ENCODE measurements at places on chromosomes 5 and 9. TPM values are rescaled to one million over a fixed set of nuclear protein-coding genes. Genes with fewer than 3 reads are reported as not detected.
A peak's percentile ranks its signal among the peaks of the same experiment; 100 is the strongest.

Gene NREP
- total RNA-seq, result 234 TPM

Gene LCP2
- not detected for total RNA-seq

DNA sequence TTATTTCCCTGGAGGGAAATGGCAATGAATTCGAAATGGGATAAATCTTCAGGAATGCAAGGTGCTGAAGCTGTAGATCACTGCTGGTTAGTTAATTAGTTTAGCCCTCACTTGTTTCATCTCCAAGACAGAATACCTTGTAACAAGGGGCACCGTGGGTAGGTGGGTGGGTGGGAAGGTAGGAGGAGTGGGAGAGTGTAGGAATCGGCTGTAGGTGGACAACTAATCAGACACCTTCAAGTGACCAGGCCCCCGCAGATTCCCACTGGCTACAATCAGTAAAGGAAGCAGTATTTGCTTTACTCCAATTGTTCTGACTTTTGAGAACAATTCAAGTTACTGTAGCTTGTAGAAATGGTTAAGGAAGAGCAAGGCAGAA is 293.7 kb downstream of the TLE1 start:
- DNase-seq, result no peak

DNA sequence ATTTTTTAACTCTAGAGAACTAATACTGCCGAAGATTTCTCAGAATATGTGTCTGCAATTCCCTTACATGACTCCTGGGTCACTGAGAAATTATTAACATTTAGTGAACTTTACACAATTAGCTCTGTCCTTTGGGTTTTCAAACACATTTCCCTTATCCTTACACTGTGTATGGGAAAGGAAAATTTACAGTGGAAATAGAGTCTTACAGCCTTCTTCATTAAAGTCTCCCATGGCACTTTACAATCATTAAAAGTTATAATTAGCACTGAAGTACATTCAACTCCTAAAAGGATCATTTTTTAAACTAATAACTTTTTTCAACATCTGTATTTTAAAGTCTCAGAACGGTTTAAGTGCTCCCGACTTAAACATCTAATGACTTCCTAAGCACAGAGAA is 627.5 kb upstream of the TYRP1 start:
- DNase-seq, result no peak

DNA sequence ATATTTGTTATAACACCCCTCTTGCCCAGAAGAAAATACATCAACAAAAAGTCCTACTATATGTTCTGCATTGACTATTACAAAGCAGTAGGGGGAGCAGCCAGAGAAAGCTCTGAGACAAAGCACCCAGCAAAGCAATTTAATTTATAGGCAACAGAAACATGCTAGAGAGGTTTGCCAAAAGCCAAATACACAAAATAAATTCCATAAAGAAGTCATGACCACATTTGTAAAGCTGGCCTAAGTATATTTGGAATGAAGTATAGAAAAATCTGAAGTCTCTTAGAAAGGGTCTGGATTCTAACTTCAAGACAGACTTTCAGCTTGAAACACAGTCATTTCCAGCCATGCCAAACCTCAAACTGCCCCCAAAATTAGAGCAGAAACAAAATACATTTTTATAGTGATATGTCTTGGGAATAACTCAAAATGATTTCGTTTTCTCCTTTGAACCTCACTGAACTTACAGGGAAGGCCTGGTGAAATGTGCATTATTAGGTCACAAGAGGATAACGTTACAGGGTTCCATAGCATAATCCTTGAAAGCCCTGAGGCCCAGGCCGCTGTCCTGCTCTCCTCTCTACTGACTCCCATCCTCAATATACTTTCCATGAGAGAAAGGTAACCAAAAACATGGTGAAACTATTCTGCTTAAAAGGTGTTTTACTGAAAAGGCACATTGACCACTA is 451.8 kb downstream of the RAB3C start:
- peak; percentile 77 for DNase-seq
